ENCODE measurements at places on chromosomes 12 and 14.

GRCh38 chr12:79689477-79690141 is 1.2 kb downstream of the PAWR start:
- no peak for DNase-seq

DNA sequence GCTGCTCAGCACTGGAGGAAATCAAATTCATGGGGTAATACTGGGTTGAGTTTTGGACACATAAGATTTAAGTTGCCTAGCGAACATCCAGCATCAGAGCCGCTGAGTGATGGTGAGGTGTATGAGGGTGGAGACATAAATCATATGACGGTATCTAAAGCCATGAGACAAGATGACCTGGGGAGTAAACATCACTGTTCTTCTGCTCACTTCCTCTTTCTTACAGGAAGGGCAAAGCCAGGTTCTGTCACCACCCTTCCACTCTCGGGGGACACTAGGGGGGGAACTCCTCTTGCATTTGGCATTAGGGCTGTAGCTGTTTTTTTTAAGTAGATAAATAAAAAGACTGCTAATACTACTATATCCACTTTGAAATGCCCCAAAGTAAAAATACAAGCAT is 24.0 kb downstream of the PRDM4 start:
- DNase-seq: no peak

DNA sequence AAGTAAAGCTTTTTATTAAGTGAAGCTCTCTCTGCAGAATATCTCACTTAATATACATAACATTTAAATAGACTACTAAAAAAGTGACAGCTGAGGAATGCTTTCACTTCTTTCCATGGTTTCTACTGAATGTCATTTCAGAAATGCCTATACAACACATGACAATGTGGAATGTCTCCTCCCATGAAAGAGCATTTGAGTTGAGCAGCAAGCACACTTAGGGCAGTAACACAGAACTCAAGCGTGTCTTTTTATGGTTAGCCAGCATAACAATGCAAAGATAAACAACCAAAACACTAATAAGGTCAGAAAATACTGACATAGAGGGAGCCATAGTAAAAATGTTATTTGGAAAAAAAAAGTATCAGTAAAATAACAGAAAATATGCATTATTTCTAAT is 9.4 kb downstream of the PPP1R12A start:
- peak; percentile 9 for DNase-seq

- no peak for DNase-seq
Measured at GRCh38 chr12:2453076-2453760, 341.6 kb upstream of the FKBP4 start.

DNA sequence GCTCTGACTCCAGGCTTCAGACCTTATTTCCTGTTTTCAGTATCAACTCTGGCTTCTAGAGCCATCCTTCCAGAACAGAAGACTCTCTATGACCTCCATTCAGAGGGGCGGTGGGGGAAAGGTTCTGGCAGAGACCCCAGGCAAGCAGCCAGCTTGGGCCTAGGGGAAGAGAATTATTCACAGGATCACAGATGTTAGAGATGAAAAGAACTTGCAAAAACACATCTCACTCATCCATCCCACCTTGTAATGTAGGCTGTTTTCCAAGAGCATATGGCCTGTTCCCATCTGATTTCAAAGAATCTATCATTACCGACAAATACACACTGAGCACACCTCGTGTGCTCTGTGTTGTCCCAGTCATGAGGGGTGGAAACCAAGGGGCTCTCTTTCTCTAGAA is 131.9 kb downstream of the GRIN2B start:
- no peak for DNase-seq

DNA sequence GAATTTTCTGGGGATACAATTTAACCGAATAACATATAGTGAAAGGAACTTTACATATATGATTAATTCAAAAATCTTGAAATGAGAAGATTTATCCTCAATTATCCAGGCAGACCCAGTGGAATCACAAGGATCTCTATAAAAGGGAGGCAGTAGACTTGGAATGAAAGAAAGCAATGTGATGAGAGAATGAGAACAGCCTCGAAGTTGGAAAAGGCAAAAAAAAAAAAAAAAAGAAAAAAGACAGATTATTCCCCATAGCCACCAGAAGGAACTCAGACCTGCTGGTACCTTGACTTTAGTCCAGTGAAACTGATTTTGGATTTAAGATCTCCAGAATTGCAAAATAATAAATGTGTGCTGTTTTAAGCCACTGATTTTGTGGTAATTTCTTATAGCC is 416.3 kb upstream of the OR4E1 start:
- DNase-seq: no peak

GRCh38 chr14:31937730-31938346 is 139.3 kb upstream of the ARHGAP5 start:
- peak; percentile 54 for DNase-seq

DNA sequence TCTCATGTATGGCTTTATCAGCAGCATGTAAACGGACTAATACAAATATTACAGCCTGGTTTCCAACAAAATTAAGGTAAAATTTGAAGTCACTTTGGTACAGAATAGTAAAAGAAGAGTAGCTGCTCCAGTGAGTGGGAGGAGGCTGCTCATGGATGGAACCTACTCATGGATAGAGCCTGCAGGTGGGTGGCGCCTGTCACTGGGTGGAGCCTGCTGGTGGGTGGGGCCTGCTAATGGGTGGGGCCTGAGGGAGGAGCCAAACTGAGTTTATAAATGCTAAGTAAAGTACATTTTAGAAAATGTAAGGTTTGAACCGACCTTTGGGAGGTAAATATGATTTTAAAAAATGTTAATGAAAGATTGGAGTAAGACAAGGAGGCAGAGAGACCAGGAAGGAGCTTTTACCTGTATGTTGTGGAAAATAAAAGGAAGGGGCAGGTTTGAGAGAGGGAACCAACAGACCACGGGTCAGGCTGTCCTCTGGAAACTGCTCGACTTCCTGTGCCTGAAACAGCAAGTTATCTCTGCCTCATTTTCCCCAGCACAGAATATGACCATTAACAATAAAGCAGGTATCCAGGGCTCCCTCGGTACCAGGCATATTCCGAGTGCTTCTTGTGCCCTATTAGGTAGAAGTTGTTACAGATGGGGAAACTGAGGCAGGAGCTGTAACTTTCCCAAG is 55.9 kb upstream of the SEL1L start:
- DNase-seq: no peak

DNA sequence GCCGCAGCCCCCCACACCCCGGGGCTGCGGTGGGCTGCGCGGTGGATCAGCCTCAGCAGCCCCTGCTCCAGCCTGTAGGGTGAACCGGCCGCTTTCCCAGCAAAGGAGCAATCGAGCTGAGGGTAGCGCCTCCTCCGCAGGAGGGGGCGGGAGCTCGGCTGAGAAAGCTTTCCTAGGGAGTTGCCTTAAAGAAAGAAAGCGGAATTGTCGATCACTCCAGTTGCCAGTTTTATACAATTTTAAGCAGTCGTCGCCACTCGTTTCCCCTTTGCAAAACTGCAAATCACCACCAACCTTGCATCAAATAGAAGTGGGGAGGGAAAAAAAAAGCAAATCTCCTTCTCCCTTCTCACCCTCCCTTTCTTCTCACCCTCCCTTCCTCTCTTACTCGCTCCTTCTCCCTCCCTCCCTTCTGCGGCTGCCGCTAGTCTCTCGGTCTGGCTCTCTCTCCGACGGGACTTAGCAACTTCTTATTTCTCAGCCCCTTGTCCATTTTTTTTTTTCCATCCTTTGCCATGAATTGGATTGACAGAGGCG is at the start of gene PDE3A:
TSS of gene PDE3A (plus strand) at position 424 of the 537 bp plus-strand sequence. CDS start 748 bp downstream, outside the sequence.
- DNase-seq: peak; percentile 87

GRCh38 chr12:33000016-33000415 is 103.4 kb upstream of the PKP2 start:
- DNase-seq: no peak

GRCh38 chr14:84390010-84390409 is 1139.9 kb upstream of the FLRT2 start:
- DNase-seq: no peak

DNA sequence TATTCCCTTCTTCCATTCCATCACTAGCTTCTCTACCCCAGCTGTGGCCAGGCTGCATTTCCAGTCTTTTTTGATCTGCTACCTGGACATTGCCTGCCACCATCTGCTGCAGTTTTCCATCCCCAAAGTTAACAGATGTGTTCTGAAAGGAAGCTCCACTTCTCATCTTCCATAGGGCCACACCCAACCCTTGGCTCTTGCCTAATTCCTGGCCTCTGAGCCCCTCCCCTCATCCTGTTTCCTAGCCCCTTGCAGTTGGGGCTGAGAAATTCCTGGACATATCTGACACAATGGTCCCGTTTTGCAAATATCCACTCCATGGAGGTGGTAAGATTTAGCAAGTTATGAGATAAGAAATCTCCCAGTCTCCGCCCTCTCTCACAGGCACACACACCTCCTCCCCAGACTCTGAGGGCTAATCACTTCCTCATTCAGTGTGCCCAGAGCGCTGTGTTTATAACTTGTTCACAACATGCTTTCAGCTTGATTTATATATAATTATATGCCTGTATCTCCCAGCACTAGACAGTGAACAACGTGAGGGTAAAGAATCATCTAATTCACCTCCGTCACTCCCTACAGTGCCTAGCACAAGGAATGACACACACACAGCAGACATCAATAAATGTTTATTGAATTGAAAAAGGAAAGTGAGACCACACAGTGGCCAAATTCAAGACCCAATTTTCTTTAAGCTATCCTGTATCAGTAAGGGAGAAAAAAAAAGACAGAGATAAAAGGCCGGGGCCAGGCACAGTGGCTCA is 13.4 kb downstream of the SMUG1 start:
- DNase-seq: no peak

DNA sequence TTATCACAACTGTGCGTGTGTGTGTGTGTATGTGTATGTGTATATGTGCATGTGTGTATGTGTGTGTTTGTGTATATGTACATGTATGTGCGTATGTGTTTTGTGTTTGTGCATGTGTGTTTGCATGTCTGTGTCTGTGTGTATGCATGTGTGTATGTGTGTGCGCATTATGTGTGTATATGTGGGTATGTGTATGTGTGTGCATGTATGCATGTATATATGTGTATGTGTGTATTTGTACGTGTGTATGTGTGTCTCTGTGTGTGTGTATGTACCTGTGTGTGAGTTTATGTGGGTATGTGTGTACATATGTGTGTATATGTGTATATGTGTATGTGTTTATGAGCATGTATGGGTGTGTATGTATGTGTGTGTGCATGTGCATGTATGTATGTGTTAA is 37.6 kb upstream of the PIWIL1 start:
- no peak for DNase-seq

DNA sequence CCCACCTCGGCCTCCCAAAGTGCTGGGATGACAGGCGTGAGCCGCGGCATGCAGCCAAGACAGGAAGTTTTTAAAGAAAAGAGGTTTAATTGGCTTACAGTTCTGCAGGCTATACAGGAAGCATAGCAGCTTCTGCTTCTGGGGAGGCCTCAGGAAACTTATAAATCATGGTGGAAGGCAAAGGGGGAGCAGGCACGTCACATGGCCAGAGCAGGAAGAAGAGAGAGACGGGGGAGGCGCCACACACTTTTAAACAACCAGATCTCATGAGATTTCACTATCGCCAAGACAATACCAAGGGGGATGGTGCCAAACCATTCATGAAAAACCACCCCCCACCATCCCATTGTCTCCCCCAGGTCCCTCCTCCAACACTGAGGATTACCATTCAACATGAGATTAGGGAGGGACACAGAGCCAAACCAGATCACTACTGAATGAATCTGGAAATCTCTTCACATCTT is 14.1 kb downstream of the CCDC63 start:
- DNase-seq: no peak

DNA sequence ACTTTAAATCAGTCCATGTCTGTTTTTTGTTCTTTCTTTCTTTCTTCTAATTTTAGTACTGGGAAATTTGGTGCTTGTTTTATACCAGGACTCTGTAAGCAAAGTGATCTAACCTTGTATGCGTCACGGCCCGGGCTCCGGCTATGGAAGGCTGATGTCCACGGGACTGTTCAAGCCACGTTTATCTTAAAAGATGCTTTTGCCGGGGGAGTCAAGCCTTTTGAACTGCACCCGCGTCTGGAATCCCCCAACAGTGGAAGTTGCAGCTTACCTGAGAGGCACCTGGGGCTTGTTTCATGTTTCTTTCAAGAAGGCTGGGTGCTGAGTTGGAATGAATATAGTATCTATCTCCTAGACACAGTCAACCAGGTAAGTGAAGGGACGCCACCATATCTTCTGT is 62.2 kb downstream of the TECPR2 start:
- no peak for DNase-seq

- DNase-seq: no peak
Measured at GRCh38 chr12:104109446-104110271, 28.4 kb downstream of the NFYB start.

DNA sequence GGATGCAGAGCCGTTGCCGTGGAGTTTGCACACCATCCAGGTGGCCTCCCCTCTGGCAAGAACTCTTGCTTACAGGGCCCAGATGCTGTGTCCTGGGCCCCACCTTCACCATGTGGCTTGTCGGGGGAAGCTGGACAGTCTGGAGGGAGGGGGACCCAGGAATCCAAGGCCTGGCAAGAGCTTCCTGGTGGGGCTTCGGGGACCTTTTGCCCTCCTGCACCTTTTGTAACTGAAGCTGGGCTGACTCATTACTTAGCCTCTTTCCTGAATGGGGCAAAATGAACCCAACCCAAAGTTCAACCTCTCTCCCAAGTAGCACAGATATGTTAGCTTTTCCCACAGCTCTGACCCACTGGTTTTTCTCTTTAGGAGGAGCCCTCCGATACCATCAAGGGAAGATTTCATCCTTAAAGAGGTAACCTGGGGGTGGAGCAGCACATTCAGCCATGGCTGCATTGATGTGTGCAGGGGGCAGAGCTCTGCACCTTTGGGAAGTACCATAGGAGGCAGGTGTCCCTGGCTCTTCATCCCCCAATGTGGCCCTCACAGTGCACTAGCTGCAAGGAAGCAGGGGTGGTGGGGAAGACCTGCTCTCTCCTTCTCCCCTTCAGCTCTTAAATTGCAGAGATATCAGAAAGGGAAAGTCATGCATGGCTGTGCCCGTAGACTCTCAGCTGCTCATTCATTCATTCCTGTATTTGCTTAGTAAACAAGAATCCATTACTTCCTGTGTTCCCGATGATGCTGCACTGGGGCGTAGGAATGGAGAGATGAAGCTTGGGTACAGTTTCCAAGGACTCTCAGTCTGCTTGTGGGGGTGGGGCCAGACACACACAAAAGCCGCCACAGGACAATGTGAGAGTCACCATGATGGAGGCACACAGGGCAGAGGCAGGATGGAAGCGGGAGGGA is 13.0 kb downstream of the MVK start:
- no peak for DNase-seq

DNA sequence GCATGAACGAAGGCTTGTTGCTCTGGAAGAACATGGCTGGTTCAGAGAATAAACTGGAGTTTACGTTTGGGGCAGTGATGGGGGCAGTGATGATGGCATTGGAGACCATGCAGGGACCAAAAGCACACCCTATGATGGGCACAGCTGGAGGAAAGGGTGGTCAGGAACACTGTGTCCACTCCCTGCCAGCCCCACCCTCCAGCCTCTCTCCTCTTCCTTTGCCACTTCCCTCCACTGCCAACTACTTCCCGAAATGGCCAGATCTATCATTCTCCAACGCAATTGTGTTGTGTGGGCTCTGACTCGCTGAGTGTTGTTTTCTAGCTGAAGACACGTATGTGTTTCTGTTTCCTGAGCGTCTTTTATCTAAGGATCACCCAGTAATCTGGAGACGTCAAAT is 39.3 kb upstream of the GSG1 start:
- DNase-seq: no peak

GRCh38 chr12:47317175-47317915 is 237.6 kb upstream of the AMIGO2 start:
- DNase-seq: peak; percentile 1
